CD14-positive monocyte (primary cell): ENCODE measurements at places on chromosomes 16 and 17.

DNA sequence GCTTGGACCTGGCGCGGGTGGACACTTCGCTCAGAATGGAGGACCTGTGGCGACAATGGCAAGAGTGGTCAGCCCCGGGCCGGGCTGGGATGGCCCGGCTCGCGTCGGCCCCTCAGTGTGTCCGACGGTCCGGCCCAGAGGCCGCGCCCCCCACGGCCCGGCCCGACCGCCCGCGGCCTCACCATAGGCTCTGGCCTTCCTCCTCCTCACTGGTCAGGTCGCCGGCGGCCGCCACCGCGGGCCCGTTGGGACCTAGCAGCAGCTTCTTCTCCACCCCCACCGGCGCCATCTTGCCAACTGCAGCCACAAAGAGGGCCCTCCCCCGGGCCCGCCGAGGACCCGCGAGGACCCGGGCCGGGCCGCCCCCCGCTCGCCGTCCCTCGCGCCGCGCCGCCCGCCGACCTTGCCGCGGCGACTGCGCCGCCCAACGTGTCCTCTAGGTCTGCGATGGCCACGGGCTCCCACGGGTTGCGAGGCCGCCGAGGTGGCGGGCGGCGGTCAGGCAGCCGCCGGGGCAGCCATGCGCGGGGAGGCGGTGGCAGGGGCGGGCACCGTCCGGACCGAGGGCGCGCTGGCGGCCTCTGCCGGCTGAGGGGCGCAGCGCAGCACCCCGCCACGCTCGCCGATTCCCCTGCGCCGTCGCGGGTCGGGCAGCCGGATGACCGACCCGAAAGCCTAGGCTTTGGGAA, at the start of gene DYNC1LI2:
DYNC1LI2 (minus strand) TSS at position 307 of the 689 bp plus-strand sequence; CDS start at position 289, 18 bp downstream.
- peak; percentile 67 for DNase-seq

DNA sequence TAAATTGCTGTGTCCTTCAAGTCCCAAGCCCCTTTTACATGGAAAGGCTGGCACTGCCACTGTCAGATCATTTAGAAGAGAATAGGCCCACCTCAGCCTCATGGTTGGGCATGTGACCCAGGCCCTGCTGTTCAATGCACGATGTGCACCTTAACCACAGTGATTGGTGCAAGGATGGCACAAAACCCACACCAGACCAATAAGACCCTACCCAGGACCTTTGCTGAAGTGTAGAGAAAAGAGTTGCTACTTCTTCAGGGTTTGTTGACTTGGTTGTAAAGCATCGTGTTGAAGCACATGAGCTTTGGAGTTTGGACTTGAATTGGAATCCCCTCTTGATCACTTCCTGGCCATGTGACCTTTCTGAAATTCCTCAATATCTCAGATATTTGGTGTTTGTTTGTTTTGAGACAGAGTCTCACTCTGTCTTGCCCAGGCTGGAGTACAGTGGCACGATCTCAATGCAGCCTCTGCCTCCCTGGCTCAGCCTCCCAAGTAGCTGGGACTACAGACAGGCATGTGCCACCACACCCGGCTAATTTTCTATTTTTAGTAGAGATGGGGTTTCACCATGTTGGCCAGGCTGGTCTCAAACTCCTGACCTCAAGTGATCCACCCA, 24.8 kb downstream of the DNAJA2 start:
- DNase-seq: no peak

DNA sequence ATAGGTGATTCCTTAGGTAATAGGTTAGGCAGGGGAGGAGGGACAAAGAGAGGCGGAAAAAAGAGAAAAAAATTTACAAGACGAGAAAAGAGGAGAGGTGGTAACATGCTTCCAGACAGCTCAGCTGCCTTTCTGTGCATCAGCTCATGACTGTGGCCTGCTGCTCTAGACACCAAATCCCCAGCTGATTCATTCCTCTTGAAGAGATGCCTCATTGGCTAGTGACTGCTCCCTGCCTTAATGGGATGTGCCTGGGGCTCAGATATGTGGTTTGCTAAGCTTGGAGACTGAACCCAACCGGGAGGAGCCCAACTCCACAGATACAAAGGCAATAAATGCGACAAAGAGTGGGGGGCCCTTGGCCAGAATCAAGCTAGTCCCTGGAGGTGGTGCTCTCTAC, 105.9 kb upstream of the FAM20A start:
- DNase-seq: no peak

DNA sequence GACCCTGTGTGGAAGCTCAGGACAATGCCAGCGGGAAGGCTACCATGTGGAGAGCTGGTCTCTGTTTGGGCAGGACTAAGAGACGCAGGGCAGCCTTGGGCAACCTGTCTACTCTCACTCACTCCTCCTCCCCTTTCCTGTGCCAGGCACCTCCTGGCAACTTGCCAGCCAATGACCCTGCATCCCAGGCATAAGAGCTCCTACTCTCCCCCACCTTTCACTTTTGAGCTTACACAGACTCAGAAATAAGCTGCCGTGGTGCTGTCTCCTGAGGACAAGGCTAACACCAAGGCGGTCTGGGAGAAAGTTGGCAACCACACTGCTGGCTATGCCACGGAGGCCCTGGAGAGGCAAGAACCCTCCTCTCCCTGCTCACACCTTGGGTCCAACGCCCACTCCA, 2.6 kb downstream of the HBM start:
- DNase-seq: no peak

DNA sequence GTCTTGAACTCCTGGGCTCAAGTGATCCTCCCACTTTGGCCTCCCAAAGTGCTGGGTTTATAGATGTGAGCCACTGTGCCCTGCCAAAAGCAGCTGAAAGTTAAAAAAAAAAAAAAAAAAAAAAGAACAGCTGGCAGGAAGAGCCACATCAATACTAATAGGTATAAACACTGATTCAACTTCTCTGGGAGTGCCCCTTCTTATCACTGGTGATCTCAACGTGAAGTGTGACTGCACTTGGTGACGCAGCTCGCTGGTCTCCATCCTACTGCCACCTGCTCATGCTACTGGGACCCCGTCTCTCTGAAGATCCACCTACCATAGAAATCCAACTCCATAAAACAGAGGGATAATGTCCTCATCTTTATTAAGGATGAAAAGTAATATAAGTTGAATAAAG, 40.8 kb downstream of the RNF157 start:
- DNase-seq: no peak

GRCh38 chr16:81586417-81586816, 141.8 kb downstream of the CMIP start:
- DNase-seq: no peak

- no peak for DNase-seq
Observed at GRCh38 chr16:80125677-80126076, 415.1 kb upstream of the DYNLRB2 start.

GRCh38 chr17:75697651-75698291, 23.5 kb upstream of the ITGB4 start:
- DNase-seq: no peak

DNA sequence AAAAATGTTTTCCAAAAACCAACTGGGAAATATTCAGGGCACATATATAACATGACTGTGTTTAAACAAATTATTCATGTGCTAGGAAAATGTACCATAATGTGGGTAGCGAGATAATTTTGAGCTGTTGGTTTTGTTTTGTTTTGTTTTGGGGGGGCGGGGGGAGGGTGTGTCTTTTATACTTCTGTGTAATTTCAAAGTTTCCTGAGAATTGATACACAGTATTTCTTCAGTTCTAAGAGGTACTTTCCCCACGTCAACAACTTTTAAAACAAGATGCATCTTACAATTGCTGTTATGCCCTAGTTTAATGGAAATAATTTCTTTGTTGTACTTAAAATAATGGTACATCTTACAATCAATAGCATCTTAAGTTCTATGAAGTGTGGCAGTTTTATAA, 99.7 kb upstream of the RPRML start:
- DNase-seq: no peak

- no peak for DNase-seq
Observed at GRCh38 chr17:18959071-18959844, 7.3 kb downstream of the SLC5A10 start.

GRCh38 chr17:72111336-72111923, 9.4 kb upstream of the SOX9 start:
- DNase-seq: no peak

- no peak for DNase-seq
Observed at GRCh38 chr16:57651344-57652333, 16.5 kb upstream of the ADGRG3 start.

GRCh38 chr17:4584917-4585637, 748 bp downstream of the SMTNL2 start:
- DNase-seq: no peak

- DNase-seq: no peak
Observed at GRCh38 chr16:87365021-87365713, 18.4 kb downstream of the FBXO31 start.

DNA sequence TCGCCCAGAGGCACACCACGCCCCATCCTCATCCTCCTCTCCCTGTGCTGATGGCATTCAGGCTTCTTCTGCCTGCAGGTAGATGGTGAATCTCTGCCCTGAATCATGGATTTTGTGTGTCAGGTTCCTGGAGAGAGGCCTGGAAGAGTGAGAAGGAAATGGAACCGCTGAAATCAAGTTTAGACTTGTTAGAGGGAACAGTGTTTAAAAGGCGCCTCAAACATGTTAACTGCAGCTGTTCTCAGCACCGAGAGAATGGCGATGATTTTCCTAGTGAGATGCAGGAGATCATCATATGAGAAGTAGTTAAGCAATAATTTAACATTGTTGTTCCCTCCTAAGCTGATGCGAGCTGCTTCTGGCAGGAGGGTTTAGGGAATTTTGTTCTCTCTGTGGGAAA, 744.4 kb upstream of the EEF2KMT start:
- no peak for DNase-seq

DNA sequence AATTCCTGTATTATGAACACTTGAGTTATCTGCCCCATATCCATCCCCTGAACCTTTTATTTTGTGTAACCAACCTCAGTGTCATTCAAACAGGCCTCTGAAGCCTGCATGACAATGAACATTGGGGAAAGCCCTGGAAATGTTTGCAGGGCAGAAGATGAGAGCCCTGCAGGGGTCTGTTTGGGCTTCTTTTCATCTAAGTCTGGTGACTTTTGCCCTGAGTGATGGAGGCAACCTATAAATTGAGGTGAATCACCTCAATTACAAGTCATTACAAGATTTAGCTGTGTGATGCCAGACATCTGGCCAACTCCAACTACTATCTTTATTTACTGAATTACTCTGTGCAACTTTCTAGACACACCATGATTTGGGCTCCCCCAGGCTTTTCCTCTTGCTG, 189.2 kb downstream of the MAF start:
- DNase-seq: no peak

DNA sequence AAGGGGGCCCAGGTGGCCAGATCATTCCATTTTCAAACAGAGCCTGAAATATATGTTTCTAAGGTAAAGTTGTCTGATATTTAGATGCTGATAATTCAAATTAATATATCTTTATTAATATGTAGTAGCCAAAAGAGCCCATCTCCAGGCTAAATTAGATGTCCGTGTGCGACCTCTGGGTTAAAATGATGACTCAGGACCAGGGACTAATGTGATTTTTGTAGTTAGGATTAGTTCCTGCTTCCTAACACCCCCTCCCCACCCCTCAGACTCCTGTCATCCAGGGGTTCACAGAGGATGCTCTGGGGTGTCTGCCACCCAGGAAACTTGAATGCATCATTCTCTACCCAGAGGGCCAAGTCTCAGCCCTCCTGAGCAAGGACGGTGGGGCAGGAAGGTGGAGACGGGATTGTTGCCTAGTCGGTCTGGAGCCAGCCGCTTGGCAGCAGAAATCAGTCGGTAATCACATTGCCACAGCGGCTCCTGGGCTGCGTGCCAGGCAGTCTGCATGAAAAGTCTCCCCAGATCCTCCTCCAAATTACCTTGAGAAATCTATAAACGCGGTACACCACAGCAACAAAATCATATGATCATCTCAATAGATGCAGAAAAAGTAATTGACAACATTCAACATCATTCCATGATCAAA, 29.8 kb downstream of the CNGB1 start:
- DNase-seq: no peak

DNA sequence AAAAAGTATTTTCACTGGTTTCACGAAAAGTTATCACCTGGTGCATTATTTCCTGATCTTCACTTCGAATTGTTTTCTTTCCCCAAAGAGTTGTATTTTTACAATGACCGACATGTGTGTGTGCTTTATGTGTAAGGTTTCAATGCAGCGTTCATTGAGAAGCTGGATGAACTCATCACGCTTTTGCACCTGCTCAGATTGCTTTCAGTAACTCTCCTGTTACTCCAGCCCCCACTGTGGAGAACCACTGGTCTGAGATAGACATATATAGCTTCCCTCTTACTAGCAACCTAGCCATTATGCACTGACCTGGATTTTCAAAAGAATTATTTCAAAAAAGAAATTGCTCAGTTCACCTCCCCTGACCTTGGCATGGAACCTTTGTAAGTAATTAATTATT, 178.3 kb upstream of the CHMP6 start:
- no peak for DNase-seq

- no peak for DNase-seq
Observed at GRCh38 chr17:10768750-10769251, 35.1 kb downstream of the TMEM238L start.

DNA sequence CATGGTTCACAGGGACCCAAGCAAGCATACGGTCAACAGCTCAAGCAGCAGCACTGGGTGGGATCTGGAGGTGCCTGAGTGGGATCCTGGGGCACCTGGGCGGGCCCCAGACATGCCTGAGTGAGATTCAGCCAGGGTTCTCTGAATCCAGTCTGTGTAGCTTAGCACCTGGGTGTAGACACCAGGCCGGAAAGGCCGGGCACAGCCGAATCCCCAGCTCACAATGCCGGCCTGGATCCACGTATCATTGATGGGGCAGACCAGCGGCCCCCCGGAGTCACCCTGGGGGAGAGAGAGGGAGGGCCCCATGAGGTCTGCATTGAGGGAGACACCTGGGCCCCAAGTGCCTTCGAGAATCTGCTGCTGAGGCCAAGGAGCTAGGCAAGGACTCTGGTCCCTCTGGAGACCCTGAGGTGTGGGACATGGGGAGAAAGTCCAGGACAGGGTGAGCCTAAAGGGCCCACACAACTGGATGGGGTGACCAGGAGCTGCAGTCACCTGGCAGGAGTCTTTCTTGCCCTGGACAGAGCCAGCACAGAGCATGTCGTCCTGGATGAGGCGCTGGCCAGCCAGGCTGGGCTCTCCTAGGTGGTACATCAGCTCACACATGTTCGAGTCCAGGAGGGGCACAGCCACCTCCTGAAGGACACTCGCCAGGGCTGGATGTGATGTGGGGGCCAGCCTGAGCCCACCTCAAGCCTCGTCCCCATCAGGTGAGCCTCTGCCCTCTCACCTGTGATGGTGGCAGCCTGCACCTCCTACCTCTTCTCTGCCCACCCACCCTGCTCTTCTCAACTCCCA, 9.7 kb downstream of the ZG16B start:
- DNase-seq: no peak

- DNase-seq: no peak
Observed at GRCh38 chr16:69763599-69763942, 1.4 kb downstream of the WWP2 start.
